ENCODE measurements at places on chromosomes 3 and 15. TPM values are rescaled to one million over a fixed set of nuclear protein-coding genes. Genes with fewer than 3 reads are reported as not detected.

Gene SCG5
- 0.91 TPM for total RNA-seq

DNA sequence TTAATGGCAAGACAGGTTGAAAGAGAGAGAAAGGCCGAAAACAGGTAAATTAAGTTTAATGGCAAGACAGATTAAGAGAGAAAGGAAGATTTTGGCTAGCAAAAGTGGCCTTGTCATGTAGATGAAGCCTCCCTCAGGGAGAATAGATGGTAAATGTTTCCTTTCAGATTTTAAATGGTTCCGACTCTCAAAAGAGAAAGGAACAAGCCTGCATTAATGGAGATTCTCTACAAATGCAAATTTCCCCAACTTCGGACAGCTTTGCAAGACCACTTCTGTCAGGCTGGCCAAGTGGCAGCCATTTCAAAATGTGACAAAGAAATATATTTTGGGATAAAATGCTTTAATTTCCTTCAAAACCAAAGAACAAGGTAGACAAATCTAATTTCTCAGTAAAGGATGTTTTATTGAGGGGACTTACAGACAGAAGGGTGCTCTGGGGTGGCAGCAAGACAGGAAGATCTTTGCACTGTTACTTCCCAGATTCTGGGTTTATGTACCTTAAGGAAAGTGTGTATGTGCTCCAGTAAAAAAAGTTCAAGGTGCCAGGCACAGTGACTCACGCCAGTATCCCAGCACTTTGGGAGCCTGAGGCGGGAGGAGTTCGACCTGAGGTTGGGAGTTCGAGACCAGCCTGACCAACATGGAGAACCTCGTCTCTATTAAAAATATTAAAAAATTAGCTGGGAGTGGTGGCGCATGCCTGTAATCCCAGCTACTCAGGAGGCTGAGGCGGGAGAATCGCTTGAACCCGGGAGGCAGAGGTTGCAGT lies 626.3 kb upstream of the NAALADL2 start:
- no peaks in the 10 kb centered on the region for H3K36me3 ChIP-seq
- no peaks in the 10 kb centered on the region for H3K4me1 ChIP-seq
- H3K27ac ChIP-seq = no peak overlapping the region
- no peaks in the 10 kb centered on the region for H3K27me3 ChIP-seq
- DNase-seq = no peak

GRCh38 chr3:187104933-187105332 lies 34.4 kb downstream of the RPL39L start:
- no peaks in the 10 kb centered on the region for H3K27me3 ChIP-seq
- peaks cover 15% of the 10 kb centered on the region for H3K4me1 ChIP-seq
- DNase-seq = peak; percentile 22
- no peaks in the 10 kb centered on the region for H3K36me3 ChIP-seq
- no peak overlapping the region for H3K27ac ChIP-seq
- H3K4me3 ChIP-seq = no peak overlapping the region

DNA sequence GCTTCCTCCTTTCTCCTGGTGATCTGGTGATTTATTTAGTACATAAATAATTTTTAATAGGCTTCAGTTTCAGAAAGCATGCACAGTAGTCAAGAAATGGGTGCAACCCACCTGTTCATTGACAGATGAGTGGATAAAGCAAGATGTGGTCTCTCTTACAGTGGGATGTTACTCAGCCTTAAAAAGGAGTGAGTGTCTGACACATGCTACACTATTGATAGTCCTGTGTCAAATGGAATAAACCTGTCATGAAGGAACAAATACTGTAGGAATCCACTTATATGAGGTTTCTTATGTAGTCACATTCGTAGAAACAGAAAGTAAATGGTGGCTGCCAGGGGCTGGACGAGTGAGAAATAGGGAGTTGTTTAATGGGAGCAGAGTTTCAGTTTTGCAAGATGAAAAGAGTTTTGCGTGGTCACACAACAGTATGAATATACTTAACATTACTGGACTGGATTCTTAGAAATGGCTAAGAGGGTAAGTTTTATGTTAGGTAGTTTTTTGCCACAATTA lies 56.0 kb upstream of the PPARG start:
- H3K36me3 ChIP-seq = no peaks in the 10 kb centered on the region
- H3K27me3 ChIP-seq = peaks cover 20% of the 10 kb centered on the region

- no peaks in the 10 kb centered on the region for H3K27me3 ChIP-seq
- no peak overlapping the region for H3K27ac ChIP-seq
- H3K36me3 ChIP-seq = no peaks in the 10 kb centered on the region
- no peak for DNase-seq
- no peak overlapping the region for H3K4me3 ChIP-seq
- H3K4me1 ChIP-seq = no peaks in the 10 kb centered on the region
Observed at GRCh38 chr3:46733026-46733800, 15.5 kb upstream of the PRSS50 start.

DNA sequence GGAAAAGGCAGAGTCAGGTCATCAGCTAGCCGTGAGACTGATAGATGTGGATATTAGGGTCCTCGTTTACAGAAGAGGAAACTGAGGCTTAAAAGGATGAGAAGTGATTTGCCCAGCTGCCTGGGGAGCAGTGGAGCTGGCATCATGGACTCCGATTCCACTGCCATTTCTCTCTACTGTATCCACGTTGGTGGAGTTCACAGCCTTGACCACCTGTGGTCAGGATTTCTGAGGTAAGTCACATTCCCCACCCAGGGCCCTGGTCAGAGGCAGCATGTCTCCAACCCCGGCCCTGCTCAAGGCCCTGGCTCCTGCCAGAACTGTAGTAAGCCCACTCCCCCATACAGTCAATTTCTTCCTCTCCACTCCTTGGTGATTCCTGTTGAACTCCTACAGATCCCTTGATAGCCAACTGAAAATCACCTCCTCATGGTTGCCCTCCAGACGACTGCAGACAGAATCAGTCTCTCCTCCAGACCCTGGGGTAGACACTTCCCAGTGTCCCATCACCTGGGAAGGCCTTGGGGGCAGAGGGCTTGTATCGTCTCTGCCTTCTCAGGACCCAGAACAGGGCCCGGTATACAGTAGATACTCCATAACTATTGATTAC lies 41.2 kb upstream of the SLC6A6 start:
- H3K4me1 ChIP-seq = no peaks in the 10 kb centered on the region
- no peak overlapping the region for H3K4me3 ChIP-seq
- no peak overlapping the region for H3K27ac ChIP-seq
- DNase-seq = no peak
- H3K36me3 ChIP-seq = no peaks in the 10 kb centered on the region

DNA sequence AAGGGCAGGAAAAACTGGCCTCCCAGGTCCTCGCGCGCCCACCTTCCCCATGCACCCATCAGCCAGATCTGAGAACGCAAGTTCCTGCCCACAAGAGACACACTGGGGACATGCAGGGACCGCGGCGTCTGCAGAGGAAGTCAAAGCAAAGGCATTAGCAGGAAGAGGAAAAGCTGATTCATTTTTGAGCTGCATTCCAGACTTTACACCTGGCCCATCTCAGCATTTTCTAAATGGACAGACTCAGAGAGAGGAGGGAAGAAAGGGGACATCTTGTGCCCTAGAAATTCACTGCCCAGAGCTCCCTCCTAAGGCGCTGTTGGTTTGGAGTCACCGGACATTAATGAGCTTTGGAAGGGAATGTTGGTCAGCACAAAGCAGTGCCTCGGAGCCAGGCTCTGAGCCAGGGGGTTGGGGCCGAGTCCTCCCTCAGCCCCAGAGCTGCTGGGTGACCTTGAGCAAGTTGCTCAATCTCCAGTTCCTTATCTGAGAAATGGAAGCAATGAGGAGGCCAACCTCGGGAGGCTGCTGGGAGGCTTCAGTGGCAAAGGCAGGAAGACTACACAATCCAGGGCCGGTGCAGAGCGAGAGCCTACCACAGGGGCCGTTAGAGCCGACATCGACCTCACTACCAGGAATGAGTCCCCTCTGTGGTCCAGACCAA lies 150.5 kb upstream of the IQSEC1 start:
- no peaks in the 10 kb centered on the region for H3K27me3 ChIP-seq
- H3K27ac ChIP-seq = no peak overlapping the region
- H3K4me1 ChIP-seq = no peaks in the 10 kb centered on the region
- H3K4me3 ChIP-seq = no peak overlapping the region

DNA sequence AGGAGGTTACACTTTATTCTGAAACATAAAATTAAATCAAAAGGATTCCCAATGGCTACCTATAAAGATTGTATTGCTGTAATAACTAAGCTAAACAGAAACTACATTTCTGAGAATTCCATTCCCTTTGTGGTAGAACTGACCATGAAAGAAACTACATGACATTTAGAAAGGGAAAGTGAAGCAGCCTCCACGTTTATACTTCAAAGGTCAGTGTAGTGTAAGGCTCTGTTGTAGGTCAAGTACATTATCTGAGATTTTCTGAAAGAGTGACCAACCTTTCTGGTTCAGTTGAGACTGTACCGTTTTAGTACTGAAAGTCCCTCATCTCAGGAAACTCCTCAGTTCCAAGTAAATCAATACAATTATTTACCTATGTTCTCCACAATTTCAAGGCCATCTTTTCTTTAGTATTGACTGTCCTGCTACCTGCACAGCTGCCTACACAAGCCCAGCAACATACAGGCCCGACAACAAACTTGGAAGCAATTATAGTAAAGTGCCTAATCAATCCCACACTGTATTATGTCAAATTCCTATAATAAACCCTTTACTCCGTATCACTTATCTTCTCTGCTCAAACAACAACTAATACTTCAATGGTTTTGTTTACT lies 343.0 kb downstream of the PLOD2 start:
- no peak overlapping the region for H3K27ac ChIP-seq
- no peak overlapping the region for H3K4me3 ChIP-seq
- no peaks in the 10 kb centered on the region for H3K27me3 ChIP-seq
- no peaks in the 10 kb centered on the region for H3K36me3 ChIP-seq

- H3K36me3 ChIP-seq = no peaks in the 10 kb centered on the region
- H3K27ac ChIP-seq = no peak overlapping the region
- H3K27me3 ChIP-seq = no peaks in the 10 kb centered on the region
- no peak for DNase-seq
Observed at GRCh38 chr15:66578286-66578875, 12.6 kb upstream of the LCTL start.

Gene GOLGA8G
- not detected for total RNA-seq

- no peaks in the 10 kb centered on the region for H3K4me1 ChIP-seq
- no peak overlapping the region for H3K27ac ChIP-seq
- H3K27me3 ChIP-seq = no peaks in the 10 kb centered on the region
- H3K36me3 ChIP-seq = no peaks in the 10 kb centered on the region
Observed at GRCh38 chr3:3744826-3745225, 54.4 kb upstream of the LRRN1 start.

Gene SNX22
- 0.79 TPM for total RNA-seq

Gene GOLGA6A
- total RNA-seq = not detected

Gene CMC1
- total RNA-seq = 21.6 TPM

DNA sequence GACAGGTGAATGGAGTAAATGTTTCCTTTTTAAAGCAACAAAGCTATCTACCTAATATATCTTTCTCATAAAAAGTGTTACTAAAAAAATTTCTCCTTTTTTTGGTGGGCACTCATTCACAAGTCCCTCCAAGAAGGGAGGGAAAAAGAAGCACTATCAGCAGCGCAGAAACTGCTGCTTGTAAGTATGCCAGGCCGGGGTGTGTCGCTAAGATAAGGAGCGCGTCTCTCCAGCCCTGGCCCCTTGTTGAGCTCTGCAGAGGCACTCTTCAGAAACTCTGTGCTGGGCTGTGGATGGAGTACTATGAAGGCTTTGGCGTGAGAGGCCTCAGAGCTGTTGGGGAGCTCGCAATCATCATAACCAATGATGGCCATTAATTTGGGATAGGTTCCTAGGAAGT lies 49.1 kb downstream of the ZDHHC3 start:
- H3K4me1 ChIP-seq = no peaks in the 10 kb centered on the region
- no peak overlapping the region for H3K27ac ChIP-seq
- DNase-seq = no peak
